ENCODE measurements at places on chromosomes 1 and 21. TPM values are rescaled to one million over a fixed set of nuclear protein-coding genes. Genes with fewer than 3 reads are reported as not detected.

- no peak for DNase-seq
Observed at GRCh38 chr1:163201906-163202305, 810 bp downstream of the RGS5 start.

Gene GSTM1
- total RNA-seq = 0.83 TPM

- DNase-seq = peak; percentile 91
Observed at GRCh38 chr1:246748867-246749266, 24.7 kb downstream of the SCCPDH start.

DNA sequence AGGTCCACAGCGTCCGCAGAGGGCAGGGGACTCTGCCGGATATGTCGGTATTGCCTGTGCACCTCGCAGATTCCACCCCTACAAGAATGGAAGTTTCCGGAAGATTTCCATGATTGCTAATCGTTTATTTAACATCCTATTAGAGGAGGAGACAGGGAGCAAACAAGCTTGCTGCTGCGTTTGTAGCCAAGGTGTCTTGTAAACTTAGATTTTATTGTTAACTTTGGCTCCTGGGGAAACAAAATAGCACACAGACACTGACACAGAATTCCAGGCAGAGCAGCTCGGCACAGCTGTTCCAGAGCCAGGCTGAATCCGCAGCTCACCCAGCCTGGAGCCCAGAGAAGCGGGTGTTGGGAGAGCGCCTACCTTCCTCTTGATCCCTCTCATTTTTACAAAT lies 75.7 kb downstream of the AJAP1 start:
- no peak for DNase-seq

Gene TNFRSF8
- total RNA-seq = 0.16 TPM

DNA sequence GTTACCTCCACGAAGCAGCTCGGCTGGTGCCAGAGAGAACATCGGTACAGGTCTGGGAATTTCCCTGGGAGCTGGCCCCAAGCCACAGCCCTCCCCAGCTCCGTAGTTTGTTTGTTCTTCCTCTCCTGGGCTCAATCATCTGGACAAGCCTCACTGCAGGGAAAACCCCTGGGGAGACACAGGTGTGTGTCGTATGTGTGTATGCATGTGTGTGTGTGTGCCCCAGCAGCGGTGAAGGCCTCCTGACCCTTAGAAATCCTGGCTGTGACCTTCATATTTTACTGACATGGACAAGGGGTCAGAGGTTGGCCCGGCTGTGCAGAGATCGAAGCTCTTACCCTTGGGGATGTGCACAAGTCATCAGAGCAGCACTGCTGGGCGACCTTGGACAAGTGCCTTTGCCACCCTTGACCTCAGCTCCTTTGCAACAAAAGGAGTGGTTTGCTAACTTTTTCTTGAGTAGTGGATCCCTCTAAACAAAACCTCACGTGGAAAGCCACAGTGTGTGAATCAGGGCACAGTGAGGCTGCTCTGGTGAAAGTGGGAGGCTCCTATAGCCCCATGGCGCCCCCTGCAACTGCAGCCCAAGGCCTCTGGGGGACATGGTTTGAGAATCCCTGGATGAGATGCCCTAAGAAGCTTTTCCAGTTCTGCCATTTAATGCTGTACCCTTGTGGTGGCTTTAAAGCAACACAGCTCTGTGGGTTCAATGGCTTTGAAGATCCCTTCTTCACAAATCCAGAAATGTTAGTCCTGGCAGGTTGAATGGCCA lies 12.3 kb upstream of the IL22RA1 start:
- DNase-seq = no peak

DNA sequence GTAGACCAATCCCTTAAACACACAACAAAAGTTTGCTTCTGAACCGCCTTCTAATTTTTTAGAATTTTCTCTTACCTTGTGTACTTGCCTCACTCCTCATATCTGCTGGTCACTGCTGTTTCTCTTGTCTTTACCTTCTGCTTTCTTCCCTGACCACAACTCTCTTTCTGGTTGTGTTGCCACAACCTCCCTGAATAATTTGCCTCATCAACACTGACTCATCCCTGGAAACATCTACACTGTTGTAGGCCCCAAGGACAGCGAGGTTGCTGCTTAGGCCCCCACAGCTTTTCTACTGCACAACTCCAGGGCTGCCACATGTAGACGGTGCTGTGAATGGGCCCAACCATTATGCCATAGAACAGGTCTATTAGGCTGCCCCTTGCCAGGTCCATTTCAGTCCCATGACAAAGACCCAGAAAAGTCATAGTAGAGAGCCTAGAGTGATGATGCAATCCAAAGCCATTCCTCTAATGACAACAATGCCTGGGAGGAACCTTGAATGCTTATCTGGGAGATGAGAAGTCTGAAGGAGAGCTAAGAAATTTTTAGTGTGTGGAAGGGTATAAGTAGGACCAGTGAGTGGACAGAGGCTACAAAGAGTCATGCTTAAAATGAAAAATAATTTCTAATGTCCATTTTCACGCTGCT lies 36.6 kb upstream of the LCE5A start:
- no peak for DNase-seq

Gene C21orf91
- 19.1 TPM for total RNA-seq

Gene PROK1
- total RNA-seq = not detected

DNA sequence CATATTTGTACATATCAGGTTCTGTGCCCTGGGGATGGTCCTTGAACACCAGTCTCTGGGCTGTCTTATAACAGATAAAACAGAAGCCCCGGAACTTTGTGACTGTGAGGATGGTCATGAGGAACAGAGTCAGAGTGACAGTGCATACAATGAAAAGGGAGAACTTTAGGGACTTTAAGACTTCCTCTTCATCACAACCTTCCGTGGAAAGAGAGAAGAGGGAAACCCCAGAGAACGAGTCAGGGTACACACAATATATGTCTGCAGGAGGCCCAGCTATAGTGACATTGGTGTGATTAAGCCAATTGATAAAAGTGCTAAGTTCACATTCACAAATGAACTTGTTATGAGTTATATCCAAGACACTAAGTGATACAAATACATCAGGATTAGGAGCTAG lies 32.1 kb downstream of the TLR5 start:
- DNase-seq = no peak

GRCh38 chr1:231676487-231676886 lies 49.9 kb downstream of the DISC1 start:
- no peak for DNase-seq

DNA sequence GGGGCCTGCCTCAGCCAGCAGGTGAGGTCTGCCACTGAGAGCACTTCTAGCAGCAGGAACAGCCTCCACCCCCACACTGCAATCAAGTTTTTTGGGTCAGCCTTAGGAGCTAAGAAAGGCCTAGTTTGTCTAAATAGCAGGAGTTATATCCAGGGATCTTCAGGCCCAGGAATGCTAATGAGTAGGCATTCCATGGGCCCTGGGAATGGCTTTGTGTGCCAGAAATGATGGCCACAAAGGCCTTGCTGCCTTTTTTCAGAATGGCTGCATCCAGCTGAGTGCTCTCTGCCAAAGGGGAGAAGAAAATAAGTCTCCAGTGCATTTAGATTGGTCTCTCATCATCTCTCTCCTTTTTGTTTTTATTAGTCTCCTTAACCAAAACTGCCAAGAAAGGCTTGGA lies 2.8 kb downstream of the MRTO4 start:
- DNase-seq = no peak

GRCh38 chr1:42674214-42674613 lies 8.0 kb upstream of the YBX1 start:
- DNase-seq = peak; percentile 61

GRCh38 chr1:5191470-5191869 lies 537.1 kb downstream of the AJAP1 start:
- no peak for DNase-seq

- DNase-seq = no peak
Observed at GRCh38 chr1:223479718-223480425, 86.7 kb downstream of the CCDC185 start.

- no peak for DNase-seq
Observed at GRCh38 chr1:195373856-195374255, 1234.4 kb downstream of the KCNT2 start.

Gene SH2D5
- total RNA-seq = 1.5 TPM

GRCh38 chr21:43304621-43305335 lies 122.2 kb downstream of the SIK1 start:
- no peak for DNase-seq

GRCh38 chr1:152251391-152251790 lies 27.4 kb upstream of the HRNR start:
- DNase-seq = peak; percentile 45

- no peak for DNase-seq
Observed at GRCh38 chr1:29529677-29530278, 293.5 kb downstream of the PTPRU start.

GRCh38 chr1:162159515-162159914 lies 90.0 kb downstream of the NOS1AP start:
- DNase-seq = peak; percentile 54

DNA sequence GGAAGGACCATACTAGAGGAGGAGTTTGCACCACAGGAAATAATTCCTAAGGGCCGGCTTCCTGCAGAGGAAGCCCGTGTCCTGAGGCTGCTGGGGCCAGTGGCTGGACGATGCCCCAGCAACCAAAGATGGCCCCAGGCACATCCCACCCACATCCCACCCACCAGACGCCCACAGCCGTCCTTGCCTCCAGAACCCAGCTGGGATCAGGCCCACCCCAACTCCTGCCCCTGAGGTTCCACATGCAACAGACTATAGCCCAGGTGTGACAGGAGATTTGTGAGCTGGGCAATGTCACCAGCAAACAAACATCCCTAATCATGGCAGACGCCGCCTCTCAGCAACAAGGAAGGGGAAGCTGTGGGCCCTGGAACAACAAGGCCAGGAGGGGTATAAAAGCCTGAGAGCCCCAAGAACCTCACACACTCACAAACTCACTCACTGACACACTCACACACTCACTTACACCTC lies at the start of gene KRTAP10-9:
Gene KRTAP10-9, plus strand, starts transcription at position 421 of the 471 bp plus-strand sequence. CDS start 79 bp downstream, outside the sequence.
- DNase-seq = no peak

GRCh38 chr1:224211206-224211962 lies 28.3 kb downstream of the DEGS1 start:
- no peak for DNase-seq

GRCh38 chr1:203625628-203626019 lies 1.0 kb upstream of the ATP2B4 start:
- DNase-seq = peak; percentile 31

Gene RAP1GAP
- total RNA-seq = not detected

- peak; percentile 61 for DNase-seq
Observed at GRCh38 chr1:23483321-23484252, at the start of gene ASAP3. Gene ASAP3, minus strand, starts transcription at chr1:23484179. Its CDS starts 46 bp downstream, at chr1:23484133.

GRCh38 chr1:23563755-23564374 lies 4.6 kb upstream of the ID3 start:
- DNase-seq = no peak

GRCh38 chr1:198179556-198179981 lies 22.8 kb downstream of the NEK7 start:
- DNase-seq = peak; percentile 80

Gene SDC3
- 17.6 TPM for total RNA-seq

DNA sequence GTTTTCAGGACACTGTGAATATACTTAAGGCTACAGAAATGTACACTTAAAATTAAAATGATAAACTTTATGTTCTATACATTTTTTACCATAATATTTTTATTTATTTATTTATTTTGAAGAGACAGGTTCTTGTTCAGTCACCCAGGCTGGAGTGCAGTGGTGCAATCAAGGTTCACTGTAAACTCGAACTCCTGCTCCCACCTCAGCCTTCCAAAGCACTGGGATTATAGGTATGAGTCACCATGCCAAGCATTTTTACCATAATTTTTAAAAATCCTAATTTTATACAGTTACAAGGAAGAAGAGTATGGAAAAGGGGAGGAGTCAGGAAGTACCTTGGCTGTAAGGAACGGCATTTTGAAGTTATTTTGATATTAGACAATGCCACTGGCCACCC lies 23.6 kb upstream of the ANGPTL3 start:
- DNase-seq = no peak

- no peak for DNase-seq
Observed at GRCh38 chr1:28123461-28123961, 35.1 kb upstream of the EYA3 start.

- DNase-seq = no peak
Observed at GRCh38 chr1:8285965-8286364, 31.9 kb upstream of the SLC45A1 start.

Gene NIBAN1
- 0.10 TPM for total RNA-seq

All from myocyte (in vitro differentiated cells).